ENCODE measurements at places on chromosomes 1 and 21.

- DNase-seq = no peak
Measured at GRCh38 chr1:17094664-17095063, 24.6 kb downstream of the PADI2 start.

DNA sequence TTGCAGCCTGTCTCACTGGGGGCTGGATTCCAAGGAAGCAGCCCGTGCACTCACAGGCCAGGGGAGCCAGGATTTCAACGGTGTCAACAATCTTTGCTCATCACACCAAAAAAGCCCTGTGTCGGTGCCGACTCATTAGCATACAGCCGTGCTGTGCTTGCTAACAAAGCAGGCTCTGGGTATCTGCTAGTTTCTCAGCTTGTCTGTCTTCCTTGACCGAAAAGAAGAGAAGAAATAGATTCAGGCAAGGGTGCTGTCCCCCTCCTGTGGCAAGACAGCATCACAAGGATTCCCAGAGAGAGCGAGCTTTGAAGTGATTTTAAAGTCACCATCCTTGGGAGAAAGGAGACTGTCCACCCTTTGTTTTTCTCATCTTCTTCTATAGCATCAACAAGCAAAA lies 214.7 kb downstream of the SDCCAG8 start:
- no peak for DNase-seq

GRCh38 chr1:44557778-44558177 lies 116.5 kb downstream of the TMEM53 start:
- no peak for DNase-seq

DNA sequence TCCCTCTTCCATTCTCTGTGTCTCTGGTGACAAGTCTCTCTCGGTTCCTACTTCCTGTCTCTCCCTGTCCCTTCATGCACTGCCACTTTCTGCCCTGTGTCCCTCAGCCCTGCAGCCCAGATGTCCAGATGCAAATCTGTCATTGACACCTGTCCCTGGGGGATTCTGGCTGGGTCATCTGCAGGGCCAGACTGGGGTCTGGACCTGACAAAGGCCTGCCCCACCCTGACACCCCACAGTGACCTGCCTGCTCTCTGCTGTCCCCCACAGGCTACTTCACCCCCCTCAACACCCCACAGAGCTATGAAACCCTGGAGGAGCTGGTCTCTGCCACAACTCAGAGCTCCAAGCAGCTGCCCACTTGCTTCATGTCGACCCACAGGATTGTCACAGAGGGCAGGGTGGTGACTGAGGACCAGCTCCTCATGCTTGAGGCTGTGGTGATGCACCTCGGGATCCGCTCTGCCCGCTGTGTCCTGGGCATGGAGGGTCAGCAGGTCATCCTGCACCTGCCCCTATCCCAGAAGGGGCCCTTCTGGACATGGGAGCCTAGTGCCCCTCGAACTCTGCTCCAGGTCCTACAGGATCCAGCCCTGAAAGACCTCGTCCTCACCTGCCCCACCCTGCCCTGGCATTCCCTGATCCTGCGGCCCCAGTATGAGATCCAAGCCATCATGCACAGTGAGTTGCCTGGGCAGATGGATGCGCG lies 7.2 kb downstream of the THEMIS2 start:
- no peak for DNase-seq

DNA sequence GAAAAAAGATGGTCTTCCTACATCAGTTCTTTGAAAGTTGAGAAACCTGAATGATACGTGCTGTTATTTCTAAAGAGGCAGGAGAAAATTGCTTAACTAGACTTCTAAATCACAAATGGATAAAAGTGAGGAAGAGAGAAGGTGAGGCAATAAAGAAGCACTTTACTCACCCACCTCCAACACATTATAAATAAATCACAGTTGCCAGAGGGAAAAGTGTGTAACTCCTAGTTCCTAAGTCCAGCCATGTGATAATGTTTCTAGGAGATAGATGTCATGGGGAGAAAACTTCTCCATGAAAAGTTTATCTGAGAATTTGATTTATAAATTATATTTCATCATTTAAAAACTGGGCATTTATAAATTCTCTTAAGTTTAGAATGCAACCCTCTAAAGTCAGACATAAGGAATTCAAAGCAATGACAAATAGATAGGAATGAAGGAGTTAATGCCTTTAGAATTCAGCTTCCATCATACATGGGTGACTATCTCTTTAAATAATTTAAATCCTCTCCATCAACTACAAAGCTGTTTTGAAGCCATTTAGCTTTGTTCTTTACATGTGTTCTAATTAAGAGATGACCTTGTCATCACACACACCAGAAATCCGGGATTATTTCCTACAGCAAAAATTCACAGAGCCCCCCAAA lies 60.0 kb downstream of the NRIP1 start:
- DNase-seq = no peak

DNA sequence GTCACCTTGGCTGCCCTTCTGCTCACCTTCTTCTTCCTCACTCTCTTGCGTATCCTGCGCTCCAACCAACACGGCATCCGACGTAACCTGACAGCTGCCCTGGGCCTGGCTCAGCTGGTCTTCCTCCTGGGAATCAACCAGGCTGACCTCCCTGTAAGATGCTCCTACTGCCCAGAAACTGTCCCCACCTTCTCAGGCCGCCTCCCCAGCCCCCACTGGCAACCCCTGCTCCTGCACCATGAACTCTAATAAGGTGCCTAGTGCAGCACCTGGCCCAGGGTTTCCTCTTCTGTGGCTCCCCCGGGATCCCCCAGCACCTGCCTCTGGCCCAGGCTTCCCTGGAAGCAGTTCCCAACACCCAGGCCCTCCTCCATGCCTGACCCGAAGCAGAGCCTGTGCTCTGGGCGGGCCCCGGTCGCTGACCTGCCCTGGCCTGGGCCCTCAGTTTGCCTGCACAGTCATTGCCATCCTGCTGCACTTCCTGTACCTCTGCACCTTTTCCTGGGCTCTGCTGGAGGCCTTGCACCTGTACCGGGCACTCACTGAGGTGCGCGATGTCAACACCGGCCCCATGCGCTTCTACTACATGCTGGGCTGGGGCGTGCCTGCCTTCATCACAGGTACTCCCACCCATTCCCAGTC lies 12.8 kb downstream of the PSRC1 start:
- DNase-seq = no peak

DNA sequence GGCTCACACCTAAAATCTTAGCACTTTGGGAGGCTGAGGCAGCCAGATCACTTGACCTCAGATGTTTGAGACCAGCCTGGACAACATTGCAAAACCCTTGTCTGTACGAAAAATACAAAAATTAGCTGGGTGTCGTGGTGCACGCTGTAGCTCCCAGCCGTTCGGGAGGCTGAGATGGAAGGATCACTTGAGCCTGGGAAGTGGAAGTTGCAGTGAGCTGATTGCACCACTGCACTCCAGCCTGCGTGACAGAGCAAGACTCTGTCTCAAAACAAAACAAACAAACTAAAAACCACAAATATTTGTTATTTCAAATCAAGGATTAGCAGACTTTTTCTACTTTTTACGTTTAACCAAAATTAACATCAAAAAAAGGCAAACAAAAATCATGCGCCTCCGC lies 31.3 kb downstream of the INKA2 start:
- no peak for DNase-seq

DNA sequence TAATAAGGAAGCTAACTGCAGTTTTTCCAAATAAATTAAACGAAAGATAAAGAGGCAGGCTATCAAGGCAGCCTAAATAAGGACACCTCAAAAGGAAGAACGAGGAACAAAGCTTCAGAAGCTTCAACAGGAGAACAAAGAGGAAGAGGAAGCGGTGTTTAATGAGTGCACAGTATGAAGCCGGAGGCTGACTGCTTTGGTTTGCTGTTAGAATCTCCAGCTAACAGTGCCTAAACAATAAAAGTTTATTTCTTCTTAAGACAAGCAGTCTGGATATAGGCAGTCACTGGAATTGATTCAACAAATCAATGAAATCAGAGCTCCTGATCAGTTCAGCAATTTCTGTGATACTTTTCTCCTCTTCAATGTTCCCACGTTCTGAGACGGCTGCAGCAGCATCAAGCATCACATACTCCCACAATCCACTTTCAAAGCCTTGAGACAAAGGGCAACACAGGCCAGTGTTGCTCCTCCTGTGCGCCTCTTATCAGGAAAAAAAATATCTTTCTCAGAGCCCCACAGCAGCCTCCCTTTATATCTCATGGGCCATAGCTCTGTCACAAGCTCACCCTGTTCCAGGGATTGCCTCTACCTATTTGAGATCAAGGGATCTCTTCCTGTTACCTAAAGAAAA lies 365.6 kb upstream of the ST6GALNAC5 start:
- DNase-seq = no peak

GRCh38 chr1:166588741-166589140 lies 250.5 kb upstream of the POGK start:
- no peak for DNase-seq

DNA sequence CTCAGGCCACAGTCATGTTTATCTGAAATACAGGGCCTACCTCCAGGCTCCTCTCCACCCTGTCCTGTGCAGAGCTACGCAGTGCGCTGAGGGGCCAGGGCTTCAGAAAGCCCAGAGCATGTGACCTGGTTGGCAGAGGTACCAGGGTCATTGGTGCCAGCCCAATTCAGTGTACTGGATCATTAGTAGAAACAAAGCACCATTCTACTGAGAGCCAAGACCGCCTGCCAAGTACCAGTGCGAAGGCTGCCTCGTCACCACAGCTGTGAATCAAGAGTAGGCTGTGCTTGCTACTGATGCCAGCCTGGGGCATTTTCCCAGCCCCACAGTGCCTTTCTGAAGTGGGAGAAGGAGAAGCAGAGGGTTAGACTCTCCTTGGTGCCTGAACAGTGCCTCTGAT lies 59.8 kb downstream of the CAPN9 start:
- no peak for DNase-seq

DNA sequence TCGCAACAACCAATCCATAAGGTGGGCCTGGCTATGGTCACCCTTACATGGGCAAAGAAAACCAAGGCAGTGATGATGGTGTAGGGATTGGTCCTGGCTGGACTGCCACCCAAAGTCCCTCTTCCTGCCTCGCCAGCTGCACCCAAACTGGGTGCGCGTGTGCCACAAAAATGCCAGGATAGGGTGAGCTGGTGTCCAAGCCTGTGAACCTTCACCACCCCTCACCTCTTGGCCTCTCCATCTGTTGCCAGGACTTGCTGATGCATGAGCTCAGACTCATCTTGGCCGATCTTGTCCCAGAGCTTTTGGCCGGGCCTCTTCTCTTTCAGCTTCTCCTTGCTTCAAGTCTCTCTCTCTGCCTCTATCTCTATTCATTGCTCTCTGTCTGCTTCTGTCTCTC lies 41.8 kb downstream of the FOXD2 start:
- no peak for DNase-seq

DNA sequence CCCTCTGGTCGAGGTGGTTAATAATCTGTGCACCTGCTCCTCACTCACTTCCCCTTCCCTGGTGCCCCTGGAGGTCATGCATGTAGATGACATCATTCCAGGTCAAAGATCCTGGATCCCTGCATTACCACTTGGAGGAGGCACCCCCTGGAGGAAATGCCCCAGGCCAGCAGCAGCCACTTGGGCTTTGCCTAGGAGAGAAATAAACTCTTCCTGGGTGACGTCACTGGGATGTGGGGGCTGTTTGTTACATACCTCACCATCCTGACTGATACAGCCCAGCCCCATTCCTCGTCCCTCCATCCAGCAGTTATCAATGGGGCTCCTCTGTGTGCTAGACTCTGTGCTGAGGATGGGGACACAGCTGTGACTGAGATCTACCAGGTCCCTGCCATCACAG lies 433.6 kb downstream of the PTPRU start:
- DNase-seq = no peak

- no peak for DNase-seq
Measured at GRCh38 chr1:190353538-190354101, 124.0 kb downstream of the BRINP3 start.

DNA sequence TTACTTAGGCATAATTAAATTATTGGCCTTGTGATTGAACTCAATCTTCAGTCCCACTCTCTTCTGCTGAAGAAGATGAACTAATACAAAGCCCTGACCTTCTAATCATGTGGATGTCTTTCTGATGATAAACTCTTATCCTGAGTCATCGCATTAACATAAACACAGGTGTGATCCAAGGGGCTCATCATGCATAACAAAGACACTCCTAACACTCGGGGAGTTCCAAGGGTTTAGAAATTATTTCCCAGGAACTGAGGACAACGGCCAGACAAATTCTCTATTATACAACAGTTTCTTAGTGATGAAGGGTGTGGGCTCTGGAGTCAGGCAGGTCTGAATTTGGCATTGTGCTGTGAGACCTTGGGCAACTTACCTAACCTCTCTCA lies 18.0 kb downstream of the DUSP10 start:
- DNase-seq = no peak

DNA sequence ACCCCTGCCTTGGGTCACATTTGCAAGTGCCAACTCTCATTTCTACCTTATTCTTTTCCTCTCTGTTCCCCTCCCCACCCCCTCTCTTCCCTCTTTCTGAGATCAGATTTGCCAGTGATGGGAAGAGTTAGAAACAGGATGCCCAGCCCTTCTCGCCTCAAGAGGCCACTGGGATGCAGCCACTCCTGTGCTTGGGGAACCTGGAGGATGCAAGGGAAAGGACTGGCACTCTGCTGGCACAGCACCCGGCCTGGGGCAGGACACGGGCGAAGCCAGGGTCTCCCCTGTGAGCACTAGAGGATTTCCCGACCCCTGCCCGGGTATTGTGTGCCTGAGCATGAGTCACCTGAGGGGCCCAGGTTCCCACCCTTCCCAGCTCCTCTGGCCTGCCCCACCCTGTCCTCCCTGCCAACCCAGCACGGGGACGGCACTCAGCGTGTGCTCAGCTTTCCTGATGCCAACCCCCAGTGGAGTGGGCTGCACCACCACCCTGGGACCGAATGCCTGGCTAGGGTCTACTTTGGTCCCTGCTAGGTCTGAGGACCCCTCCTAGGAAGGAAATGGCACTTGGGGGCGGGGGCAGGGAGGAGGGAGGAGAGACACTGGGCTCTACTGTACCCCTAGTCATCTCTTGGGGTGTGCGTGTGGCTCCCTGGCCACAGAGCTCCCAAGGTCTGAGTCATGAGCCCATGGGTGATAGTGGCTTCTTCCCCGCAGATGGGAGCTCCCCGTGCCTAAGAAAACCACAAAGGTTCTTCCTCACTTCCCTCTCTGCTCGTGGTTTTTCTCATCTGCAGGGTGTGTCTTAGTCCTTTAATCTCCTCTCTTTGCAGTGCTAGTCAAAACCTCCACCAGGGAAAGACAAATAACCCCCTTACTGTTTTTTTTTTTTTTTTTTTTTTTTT lies 12.4 kb downstream of the LMNA start:
- DNase-seq = peak; percentile 91

DNA sequence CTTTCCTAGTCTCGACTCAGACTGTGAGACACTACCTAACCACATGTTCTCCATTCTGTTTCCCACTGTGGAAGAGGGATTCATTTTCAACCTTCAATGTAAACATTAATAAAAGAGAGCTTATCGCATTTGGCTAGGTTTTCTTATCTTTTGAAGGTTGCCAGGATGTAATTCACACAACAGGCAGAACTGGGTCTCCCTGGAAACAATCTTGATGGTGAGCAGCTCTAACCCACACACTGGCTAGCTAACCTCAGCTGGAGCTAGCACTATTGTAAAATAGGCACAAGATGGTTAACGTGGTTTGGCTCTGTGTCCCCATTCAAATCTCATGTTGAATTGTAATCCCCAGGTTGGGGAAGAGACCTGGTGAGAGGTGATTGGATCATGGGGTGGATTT lies 75.1 kb downstream of the ZSCAN20 start:
- no peak for DNase-seq

GRCh38 chr1:60563777-60564535 lies 490.4 kb upstream of the C1orf87 start:
- DNase-seq = no peak

All from stimulated activated CD4-positive, alpha-beta T cell treated with anti-CD3 and anti-CD28 coated beads, Interleukin-15, amount 100 ng/mL, for 24 hours (primary cell).